ENCODE measurements at places on chromosomes 16 and 17. TPM values are rescaled to one million over a fixed set of nuclear protein-coding genes. Genes with fewer than 3 reads are reported as not detected.
A peak's percentile ranks its signal among the peaks of the same experiment; 100 is the strongest.

The SECTM1 gene
- polyA plus RNA-seq = 2.2 TPM

The KRT9 gene
- 1.5 TPM for polyA plus RNA-seq

GRCh38 chr16:12406926-12407690, 396.6 kb downstream of the CPPED1 start:
- no peak overlapping the region for H3K27ac ChIP-seq
- no peak overlapping the region for H3K4me3 ChIP-seq
- H3K4me1 ChIP-seq = peaks cover 6% of the 10 kb centered on the region
- H3K36me3 ChIP-seq = no peaks in the 10 kb centered on the region

GRCh38 chr17:30005709-30006320, 64.4 kb downstream of the EFCAB5 start:
- peaks cover 10% of the 10 kb centered on the region for H3K4me1 ChIP-seq
- no peaks in the 10 kb centered on the region for H3K27me3 ChIP-seq

The WNT3 gene
- polyA plus RNA-seq = 2.8 TPM

DNA sequence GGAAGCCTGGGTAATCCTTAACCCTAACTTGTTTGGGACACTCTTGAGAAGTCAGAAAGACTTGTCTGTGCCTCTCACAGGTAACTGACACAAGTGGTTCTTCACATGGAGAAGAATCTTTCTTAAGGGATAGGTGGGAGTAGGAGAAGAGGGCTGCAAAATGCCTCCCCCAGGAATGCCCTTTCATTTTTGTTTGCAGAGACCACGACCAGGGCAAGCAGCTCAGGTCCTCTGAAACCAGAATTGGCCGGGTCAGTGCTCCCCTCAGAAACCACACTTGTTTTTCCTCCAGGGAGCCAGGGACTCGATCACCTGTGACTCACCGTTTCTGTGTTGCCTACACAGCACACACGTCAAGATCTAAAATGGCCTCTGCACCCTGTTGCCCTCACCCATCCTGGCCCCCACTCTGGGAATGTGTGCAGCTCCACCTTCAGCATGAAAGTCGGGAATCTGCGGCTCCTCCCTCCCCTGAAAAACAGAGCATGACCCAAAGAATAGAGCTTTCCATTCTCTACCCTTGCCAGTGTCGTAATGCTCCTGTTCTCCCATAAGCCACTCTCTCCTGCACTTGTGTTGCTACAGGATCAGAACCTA, 36.1 kb downstream of the HNF1B start:
- H3K36me3 ChIP-seq = no peaks in the 10 kb centered on the region
- no peaks in the 10 kb centered on the region for H3K4me1 ChIP-seq
- no peak overlapping the region for H3K27ac ChIP-seq
- no peak overlapping the region for H3K4me3 ChIP-seq
- DNase-seq = no peak

DNA sequence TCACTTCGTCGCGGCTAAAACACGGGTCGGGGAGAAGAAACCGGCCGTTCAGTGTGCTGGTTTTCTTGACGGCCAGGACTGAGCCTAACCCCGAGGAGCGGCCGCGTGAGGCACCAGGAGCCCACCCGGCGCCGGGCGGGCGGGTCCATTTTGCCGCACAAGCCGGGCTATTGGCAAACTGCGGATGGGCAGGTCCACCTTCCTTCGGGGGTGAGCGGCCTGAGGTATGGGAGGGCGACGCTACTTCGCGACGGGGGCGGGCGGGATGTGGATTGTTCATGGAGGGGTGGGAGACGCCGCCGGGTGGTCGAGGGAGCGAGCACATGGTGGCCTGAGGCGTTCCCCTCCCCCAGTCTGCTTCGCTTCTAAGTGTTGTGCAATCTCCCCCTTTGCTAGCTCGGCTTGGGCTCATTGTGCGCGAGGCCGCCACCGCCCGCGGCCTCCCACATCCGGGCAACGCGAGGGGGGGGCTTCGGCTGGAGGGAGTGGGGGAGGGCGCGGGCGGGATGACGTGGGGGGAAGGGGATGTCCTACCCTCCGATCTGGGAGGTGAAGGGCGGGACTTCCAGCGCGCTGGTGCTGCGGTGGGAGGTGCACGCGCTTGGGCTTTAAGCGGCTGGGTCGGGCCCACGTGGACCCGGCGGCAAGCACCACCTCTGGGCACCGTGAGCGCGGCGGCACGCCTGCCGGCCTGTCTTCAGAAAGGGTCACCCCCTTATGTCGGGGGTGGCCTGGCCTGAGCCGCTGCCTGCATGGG, 5.9 kb upstream of the CD68 start:
- H3K36me3 ChIP-seq = peaks cover 64% of the 10 kb centered on the region
- H3K27ac ChIP-seq = peak overlapping the region; percentile 93
- no peak for DNase-seq
- peak overlapping the region; percentile 91 for H3K4me3 ChIP-seq

DNA sequence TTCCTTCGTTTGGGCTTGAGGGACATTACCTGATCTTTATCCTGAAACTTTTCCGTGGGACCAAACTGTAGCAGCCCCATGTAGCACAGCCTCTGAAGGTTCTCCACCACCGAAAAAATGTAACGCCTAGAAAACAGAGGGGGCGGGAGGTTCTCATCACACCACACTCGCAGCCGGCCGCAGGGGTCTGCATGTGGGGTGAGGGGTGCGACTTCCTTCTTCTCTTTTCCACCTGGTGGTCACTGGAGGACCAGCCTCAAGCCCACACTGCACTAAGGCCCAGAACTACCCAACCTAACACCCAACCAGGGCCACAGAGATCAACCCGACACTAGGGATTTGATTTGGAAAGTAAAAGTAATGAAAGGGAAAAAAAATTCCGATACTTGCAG, 57.1 kb downstream of the GTF3C1 start:
- no peak overlapping the region for H3K4me3 ChIP-seq
- H3K36me3 ChIP-seq = peaks cover 51% of the 10 kb centered on the region
- H3K4me1 ChIP-seq = no peaks in the 10 kb centered on the region
- H3K27me3 ChIP-seq = no peaks in the 10 kb centered on the region
- DNase-seq = no peak
- H3K27ac ChIP-seq = no peak overlapping the region

GRCh38 chr16:11257131-11257938, 1.3 kb upstream of the SOCS1 start:
- peak; percentile 38 for DNase-seq
- peaks cover 5% of the 10 kb centered on the region for H3K27me3 ChIP-seq
- H3K4me1 ChIP-seq = peaks cover 20% of the 10 kb centered on the region
- peak overlapping the region; percentile 79 for H3K4me3 ChIP-seq
- H3K27ac ChIP-seq = no peak overlapping the region

All from keratinocyte (primary cell).